ENCODE measurements at places on chromosomes 4 and X.

DNA sequence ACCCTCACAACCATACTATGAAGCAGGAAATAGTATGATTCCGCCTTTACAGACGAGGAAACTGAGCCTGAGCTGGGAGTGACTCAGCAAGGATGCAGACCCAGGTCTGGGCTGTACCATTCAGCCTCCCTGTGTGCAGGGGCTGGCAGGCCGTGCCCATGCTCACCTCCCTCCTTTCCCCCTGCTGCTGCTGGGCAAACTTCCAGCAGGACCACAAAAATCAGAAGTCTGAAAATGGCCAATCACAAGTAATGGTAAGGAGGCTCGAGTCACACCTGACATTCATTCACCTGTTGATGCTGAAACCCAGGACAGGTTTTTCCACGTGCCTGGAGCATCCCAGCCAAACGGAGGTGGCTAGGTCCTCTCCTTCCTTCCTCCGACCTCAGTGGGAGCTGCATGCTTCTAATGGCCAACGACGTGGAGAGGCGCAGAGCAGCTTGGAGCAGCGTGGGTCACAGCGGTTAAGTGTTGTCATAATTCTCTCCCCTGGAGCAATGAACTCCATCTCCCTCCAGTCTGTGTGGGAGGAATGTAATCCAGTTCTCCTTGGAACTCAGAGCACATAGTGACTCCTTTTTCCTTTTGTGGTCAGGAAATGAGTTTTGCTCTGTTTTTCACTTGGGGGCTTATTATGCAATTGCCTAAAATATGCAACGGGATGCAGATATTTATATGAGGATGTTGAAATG is 371.7 kb downstream of the BCOR start:
- no peak for DNase-seq

DNA sequence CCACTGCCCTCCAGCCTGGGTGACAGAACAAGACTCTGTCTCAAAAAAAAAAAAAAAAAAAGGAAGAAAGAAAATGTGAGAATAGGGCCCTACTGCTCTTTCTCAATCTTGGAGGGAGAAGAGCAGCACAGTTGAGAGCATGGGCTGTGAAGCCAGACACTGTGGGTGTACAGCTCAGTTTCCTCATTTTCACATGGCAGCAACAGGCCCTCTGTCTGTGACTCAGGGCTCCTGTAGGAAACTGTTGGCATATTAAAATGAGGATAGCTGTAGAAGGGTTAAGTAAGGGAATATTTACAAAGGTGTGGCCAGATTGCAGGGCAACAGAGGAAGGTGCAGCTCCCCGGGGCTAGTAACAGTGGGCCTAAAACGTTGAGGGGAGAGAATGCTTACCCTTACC is 3.4 kb downstream of the AKAP14 start:
- no peak for DNase-seq

GRCh38 chrX:3345281-3346191 is 916 bp downstream of the MXRA5 start:
- DNase-seq, result no peak

DNA sequence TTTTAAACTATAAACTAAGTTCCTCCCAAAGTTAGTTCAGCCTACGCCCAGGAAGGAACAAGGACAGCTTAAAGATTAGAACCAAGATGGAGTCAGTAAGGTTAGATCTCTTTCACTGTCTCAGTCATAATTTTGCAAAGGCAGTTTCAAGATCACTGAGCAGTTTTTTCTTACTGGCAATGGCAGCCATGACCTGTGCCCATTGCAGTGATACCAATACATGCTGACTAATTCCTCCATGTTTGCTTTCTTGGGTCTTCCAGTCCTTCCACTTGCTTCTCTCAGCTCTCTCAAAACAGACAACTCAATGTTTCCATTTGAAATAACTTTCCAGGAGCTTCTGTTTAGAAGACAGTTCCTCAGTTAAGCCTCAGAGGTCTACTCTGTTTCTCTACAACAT is 79.5 kb downstream of the PCDH18 start:
- no peak for DNase-seq

DNA sequence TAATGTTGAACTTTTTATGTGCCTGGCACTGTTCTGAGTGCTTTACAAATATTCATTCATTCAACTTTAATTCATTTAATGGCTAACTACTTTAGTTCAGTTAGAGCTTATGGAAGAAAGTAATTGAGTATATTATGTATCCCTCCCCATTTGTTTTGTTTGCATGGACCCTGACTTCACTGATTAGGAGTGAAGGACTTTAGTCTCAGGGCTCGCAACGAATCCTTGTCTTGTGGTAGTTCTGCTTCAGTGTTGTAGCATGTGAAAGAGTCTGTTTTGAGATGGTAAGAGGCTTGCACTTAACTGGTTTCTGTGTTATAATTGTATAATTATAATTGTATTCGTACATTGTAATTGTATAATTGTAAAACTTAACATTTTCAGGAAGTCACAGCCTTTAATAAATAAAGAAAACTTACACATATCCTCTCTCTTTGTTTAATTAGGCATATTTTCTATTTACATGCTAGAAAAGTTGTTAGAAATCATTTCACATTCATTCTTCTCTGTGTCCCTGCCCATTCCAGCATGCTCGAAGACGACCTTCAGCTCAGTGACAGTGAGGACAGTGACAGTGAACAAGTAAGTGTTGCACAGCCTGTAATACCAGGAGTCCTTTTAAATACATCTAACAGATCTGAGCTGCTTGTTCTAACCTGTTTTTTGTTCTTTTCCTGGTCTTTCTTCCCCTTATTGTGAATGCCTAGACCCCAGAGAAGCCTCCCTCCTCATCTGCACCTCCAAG is 115.1 kb downstream of the KLHL8 start:
- no peak for DNase-seq

DNA sequence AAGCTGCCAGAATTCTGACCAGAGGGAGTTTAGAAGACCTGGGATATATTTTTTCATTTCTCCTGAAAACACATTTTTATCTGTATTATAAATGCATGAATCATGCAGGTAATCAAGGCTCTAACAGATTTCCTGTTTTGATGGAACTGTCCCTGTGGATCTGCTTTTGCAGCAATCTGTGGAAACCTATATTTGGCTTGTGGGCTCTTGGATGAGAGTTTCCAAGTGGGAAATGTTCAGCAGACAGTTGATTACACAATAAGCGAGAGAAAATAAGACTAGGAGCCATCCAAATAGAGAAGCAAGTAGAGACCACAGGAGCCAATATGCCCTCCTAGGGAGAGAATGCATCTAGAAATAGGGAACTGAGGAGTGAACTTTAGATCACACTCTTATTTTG is 105.0 kb downstream of the NDST3 start:
- no peak for DNase-seq

DNA sequence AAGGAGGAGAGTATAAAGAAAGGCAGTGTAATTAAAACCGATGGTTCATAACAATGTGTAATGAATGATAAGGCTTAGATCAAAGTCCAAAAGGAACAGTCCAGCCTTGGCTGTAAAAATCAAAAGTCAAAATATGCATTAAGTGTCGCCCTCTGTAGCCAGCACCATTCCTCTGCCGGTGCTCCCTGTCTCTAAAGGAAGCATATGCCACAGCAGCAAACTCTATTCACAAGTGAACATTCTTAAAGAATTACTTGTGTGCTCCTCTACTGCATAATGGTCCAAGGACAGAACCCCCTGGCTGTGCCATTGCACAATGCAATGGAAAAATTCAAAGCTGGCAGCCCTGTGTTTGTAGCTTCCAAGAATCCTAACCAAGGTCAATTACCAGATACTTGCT is 16.3 kb upstream of the MBNL3 start:
- DNase-seq, result no peak

DNA sequence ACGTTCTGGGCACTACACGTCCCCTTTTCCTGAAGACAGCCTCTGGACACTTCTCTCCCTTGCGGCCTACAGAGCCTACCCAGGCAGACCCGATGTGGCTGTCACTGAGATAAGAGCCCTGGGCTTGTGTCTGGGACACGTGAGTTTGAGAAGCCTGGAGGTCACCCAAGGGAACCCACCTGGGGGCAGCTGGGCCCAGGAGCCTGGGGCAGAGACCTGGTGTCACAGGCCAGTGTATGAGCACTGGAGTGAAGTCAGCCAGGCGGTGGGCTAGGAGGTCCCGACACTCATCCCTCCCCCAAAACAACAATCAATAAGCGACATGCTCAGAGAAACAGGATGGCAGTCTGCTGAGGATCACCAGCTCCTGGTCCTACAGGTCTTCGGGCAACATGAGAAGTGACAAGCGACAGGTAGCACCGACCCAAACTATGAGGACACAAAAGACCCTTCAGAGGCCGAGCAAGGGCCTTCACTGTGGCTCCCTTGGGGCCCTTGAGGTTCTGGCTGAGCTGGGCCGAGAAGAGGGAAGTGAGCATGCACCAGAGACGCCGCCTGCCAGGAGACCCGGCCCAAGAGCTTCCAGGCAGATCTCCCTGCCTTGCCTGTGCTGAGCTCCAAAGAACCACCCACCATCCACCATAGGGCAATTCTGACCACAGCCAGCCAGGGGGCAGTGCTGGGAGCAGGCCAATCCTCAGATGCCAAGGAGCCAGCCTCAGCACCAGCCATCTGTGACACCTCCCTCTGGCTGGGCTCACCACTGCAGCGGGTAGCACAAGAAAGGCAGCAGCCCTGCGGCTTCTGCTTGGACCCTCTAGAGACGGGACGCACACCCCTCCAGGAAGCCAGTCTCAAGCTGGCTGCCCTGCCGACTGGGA is 11.0 kb upstream of the DUSP9 start:
- DNase-seq, result no peak

- DNase-seq, result no peak
Measured at GRCh38 chr4:165803005-165803404, 70.0 kb upstream of the TLL1 start.

DNA sequence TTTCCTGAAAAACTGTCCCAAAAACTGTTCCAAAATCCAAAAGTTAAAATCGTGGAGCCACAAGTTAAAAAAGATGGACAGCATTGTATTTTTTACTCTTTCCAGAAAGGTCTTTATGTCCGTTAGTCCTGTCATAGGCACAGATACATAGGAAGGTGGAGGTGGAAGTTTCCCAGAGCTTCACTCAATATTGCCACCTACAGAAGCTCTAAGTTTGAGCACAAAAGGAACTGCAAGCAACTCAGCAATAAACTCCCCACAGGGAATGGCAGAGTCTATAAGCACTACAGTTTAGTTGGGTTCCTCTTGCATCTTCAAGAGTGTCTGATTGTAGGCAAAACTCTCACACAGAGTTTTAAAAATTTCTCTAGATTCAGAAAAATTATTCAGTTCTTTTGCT is 22.0 kb upstream of the UGT2B4 start:
- DNase-seq, result no peak
